H7 (cell line): ENCODE measurements at places on chromosomes 5 and 9. TPM values are rescaled to one million over a fixed set of nuclear protein-coding genes. Genes with fewer than 3 reads are reported as not detected.

GRCh38 chr9:132199056-132199455, 37.2 kb downstream of the NTNG2 start:
- DNase-seq = no peak

- peak; percentile 75 for DNase-seq
Observed at GRCh38 chr9:121278477-121279261, 10.7 kb downstream of the GSN start.

DNA sequence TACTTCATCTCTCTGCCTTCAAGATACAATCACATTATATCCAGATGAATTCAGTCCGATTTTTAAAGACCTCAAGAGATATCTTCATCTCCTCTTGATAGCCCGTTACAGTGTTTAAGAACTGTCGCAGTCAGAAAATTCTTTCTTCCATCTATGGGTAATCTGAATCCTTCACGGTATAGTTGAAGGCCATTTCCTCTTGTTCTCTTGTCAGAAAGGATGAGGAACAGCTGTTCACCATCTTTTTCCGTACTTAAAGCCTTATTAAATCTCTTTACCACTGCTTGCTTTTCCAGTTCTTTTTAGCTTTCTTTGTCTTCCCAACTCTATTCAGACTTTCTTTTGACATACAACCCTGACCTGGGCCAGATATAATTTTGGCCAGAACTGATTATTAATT, 121.8 kb downstream of the XRCC4 start:
- DNase-seq = no peak

DNA sequence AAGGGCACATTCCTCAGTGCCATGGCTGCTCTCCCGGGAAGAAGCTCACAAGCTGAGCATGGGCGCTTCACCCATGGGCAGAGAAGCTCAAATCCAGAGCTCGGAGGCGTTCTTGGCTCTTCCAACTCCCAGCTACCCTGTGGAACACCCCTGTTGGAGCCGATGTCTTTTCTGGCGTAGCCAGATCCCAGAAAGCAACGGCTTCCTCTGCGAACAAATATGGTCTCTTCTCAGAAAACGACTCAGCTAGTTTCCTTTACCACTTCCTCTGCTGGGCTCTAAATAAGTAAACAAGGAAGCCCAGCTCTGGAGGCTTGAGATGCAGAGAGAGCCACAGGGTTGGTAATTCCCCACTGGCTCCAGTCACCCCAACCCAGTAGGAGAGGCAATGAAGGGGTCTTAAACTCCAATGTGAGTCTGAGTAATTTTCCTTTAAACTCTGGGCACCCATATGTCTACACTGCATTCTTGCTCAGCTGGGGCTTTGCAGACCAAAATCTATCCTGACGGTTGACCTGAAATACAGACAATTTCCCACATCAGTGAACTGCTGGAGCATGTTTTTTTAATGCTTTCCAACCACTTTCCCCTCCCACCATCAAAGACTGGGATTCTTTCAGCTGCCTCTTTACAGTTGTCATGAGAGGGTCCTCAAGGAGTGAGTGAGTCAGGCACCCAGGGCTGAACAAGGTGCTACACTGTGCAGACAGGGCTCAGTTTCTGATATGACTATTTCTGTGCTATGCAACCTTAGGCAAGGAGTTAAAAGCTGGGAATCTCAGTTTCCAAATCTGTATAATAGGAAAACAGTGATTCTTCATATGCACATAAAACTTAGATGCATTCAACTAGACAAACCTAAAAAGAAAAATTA, at the start of gene LCP2:
TSS of gene LCP2 (minus strand) at position 189 of the 874 bp plus-strand sequence. CDS start at position 23, 166 bp downstream.
- no peak for DNase-seq

The C5orf34 gene
- total RNA-seq = 20.1 and 24.8 TPM in 2 replicates

GRCh38 chr5:109479260-109479860, 69.6 kb upstream of the PJA2 start:
- DNase-seq = no peak

DNA sequence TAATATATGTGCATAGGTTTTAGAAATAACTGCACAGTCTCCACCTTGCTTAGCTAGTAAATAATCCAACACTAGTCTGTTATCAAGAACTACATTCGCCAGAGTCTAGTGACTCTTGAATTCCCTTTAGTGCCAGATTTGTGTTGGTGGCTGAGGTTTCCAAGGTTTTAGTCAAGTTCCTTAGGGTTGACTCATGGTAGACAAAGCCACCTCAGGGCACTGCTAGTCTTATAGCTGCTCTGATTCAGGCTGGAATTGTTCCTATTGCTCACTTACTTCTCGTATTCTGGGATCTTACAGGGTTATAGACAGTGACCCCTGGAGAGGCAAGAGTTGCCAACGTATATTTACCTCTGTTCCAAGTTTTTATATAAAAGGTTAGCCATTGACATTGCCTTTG, 1369.8 kb upstream of the CDH9 start:
- DNase-seq = no peak
